ENCODE measurements at places on chromosomes 6 and 20. TPM values are rescaled to one million over a fixed set of nuclear protein-coding genes. Genes with fewer than 3 reads are reported as not detected.

- DNase-seq: no peak
These were observed 10.3 kb downstream of the ARHGAP18 start for GRCh38 chr6:129699659-129700058.

- DNase-seq: no peak
These were observed 4.1 kb downstream of the SH3BGRL2 start for GRCh38 chr6:79635232-79635543.

GRCh38 chr6:159008656-159009288 is 8.8 kb upstream of the RSPH3 start:
- no peak for DNase-seq

GRCh38 chr20:10558635-10559187 is 115.1 kb downstream of the JAG1 start:
- DNase-seq: no peak

GRCh38 chr20:51651921-51652549 is 109.5 kb upstream of the NFATC2 start:
- no peak for DNase-seq

- no peak for DNase-seq
These were observed 3.6 kb upstream of the EDN1 start for GRCh38 chr6:12286373-12287110.

DNA sequence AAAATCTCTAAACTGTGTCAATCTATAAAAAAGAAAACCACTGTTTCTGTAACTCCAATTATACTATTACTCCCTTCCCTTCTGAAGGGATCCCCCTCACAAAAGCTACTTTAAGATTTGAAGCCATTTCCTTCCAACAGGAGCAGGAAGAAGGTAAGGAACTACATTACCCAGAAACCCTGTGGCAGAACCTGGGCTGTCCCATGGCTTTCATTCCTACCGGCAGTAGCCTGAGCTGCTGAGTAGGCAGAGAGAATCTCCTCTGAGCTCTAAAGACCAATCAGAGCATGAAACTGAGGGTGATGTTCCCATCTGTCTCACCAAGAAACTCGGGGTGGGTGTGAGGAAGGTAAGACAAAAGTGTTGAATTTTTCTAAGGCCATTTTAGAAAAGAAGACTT is 108.0 kb upstream of the LRFN2 start:
- no peak for DNase-seq

DNA sequence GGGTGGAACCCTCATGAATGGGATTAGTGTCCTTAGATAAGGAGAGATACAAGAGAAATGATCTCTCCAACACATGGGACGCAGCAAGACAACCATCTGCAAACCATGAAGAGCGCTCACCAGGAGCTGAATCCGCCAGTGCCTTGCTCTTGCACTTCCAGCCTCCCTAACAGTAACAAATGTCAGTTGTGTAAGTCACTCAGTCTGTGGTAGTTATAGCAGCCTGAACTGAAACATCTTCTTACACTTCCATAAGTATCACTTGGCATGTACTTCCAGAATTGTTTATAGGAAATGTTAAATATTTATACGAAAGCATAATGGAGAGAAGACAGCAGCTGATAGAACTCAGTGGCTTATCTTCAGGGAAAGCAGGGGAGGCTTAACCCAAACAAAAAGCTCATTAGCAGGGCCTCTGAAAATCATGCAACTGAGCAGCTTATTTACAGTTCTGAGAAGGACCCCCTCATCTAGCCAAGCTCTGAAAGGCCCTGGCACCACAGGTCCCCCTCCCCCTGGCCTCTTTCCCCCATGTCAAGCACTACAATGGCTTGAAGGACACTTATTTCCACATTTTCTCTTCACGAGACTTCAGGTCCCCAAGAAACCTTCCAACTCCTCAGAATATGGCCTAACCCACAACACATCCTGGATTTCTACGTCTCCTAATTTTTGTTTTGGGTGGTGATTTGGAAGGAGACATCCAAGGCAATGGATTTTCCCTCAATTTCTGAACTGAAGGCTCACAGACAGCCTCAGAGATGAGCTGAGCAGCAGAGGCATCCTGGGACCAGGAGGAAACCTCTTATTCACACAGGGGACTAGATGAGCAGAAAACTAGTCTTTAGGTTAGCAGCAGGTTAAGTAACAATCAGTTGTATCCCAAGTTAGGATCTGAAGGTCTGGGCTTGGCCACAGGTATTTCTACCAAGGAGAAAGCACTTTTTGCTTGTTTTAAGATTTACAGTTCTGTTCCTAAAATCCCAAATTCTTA is 49.1 kb downstream of the GCLC start:
- no peak for DNase-seq

DNA sequence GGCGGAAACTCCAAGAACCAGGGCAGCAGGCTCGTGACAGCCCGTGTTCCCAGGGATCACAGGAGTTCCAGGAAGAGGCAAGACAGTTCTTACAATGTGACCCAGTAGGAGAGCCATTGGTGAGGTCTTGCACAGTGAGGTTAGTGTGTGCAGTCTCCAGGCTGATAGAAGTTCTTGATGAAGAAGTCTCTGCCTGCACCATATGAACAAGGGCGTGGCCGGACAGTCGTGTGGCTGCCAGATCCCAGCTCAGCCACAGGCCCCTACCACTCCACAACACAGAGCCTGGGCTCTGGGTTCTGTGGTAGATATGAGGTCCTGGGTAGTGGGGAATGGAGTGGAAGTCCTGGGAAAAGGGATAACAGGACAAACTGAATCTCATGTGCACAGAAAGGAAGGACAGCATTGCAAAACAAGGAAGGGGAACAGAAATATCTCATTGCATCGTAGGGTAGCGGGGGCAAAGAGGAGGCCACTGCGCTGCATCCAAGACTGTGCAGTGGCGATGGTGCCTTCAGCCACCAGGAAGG is 65.2 kb downstream of the STX11 start:
- peak; percentile 24 for DNase-seq

DNA sequence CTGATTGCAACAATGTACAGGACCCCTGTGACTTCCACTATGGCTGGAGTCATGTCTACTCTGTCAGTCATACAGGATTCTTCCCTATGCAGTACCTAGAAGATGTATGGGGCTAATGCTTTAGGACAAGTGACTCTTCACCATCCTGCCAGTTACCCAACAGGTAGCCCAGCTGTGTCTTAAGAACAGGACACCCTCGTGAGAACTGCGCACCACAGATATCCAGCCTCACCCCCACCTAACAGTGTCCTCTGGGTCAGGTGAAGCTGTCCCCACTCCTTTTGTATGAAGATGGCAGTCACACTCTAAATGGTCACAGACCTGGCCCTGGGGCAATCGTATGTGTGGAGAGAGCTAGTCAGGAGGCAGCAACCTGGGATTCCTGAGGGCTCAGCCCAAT is 191.6 kb downstream of the C6orf118 start:
- no peak for DNase-seq

- no peak for DNase-seq
These were observed 59.9 kb downstream of the MACROD2 start for GRCh38 chr20:14055127-14055742.

GRCh38 chr6:108451816-108452215 is 108.9 kb upstream of the FOXO3 start:
- DNase-seq: no peak

GRCh38 chr20:40414843-40415615 is 274.0 kb downstream of the MAFB start:
- DNase-seq: no peak

DNA sequence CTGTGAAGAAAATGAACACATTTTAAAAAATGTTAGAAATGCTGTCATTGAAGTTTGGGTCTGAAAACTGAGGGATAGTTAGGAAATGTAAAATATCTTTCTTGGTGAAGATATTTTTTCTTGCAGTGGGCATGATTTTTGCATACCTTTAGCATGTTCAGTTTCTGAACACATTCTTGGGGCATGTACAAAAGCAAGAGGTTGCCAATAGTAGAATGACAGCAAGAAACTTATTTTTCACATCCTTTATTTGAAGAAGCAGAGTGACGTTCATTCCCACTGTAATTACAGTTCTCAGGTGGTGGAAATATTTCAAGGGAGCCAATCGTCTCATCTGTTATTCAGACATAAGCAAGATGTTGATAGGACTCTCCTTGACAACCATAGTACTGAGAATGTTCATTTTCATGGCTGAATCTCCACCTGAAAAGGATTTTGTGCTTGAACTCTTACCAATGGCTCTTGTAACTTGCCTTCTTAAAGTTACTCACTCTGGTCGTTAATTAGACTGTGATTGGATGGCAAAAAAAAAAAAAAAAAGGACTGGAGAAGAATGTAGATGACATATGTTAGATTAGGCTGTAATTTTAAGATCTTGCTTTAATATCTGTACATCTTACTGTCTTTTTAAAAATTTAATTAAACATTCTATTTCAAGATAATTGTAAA is 74.4 kb downstream of the DOK5 start:
- DNase-seq: no peak

The SLC35D3 gene
- total RNA-seq: not detected

- no peak for DNase-seq
These were observed 99.2 kb upstream of the RREB1 start for GRCh38 chr6:7008451-7008988.

DNA sequence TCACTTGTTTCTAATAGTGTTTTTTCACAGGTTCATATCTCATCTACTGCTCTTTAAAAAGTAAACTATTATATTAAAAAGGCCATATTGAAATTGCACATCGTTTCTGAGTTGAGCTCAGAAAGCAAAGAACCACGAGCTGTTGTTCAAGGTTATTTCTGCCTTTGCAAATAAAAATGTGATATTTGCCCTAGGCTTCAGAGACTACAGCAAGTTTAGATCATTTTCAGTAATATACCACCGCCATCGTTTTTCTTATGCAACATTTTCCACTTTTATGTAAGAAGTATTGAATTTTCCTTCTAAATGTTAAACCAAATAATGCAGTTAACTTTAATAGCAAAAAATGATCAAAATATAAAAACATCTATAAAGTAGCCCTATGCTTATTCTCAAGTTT is 71.1 kb downstream of the DST start:
- DNase-seq: no peak

- no peak for DNase-seq
These were observed 130.0 kb downstream of the FOXC1 start for GRCh38 chr6:1739680-1740079.

The SOX18 gene
- total RNA-seq: 37.4 TPM

DNA sequence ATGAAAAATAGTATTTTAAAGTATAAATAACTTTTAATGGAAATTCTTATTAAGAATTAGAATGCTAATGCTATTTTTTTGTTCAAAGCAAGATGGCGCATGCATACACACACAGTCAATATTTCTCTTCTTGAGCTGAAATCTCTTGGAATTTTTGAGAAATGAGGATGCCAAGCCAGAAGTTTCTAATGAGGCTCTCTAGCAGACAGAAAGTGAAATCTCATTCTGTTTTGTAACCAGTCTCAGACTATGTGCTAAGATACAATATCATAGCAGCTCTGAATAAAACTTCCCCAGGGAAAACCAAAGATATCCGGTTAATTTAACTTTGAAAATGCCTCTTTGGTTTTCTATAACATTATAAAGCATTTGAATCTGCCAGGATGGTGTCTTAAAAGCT is 97.2 kb upstream of the HDAC2 start:
- DNase-seq: no peak

The WFDC10B gene
- total RNA-seq: not detected

DNA sequence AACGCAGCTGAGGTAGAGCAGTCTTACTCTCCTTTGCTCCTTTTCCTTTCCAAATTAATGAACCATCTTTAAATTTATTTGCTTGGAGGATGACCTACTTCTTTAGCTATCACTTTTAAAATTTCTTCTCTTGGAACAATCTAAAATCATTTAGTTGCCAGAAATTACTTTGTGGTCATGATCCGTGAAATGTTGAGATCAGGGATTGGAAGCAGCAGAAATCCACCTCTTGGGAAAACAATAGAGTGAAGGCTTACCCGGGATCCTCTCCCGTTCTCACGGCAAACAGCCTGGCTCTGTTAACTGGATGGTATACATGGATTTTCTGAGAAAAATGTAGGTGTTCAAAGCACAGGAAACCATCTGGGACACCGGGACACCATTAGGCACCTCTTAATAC is 7.7 kb downstream of the AKAP12 start:
- no peak for DNase-seq

The IMPG1 gene
- total RNA-seq: not detected

The LY6G6F gene
- total RNA-seq: not detected

DNA sequence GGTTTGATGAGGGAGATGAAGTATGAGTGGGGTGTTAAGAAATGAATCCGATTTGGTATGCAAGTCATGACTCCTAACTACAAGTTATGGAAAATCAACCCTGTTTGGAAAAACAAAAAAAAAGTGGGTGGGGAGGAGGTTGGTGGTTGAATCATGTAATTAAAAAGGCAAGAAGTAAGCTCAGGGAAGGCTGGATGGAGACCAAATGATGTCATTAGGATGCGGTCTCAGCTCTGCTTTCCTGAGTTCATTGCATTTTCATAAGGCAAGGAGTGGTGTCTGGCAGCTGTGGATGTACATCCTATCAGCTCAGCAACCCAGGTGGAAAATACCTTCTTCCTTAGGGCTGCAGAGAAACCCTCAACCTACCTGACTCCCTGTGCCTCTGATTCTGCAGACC is 60.4 kb upstream of the AKAP12 start:
- DNase-seq: no peak

Measured in heart left ventricle (tissue), 16 donors.